Endodermal cell (in vitro differentiated cells): ENCODE measurements at places on chromosomes 1 and 21. TPM values are rescaled to one million over a fixed set of nuclear protein-coding genes. Genes with fewer than 3 reads are reported as not detected.

The FCRLB gene
- total RNA-seq: 0.16 and 0.22 TPM in 2 replicates

DNA sequence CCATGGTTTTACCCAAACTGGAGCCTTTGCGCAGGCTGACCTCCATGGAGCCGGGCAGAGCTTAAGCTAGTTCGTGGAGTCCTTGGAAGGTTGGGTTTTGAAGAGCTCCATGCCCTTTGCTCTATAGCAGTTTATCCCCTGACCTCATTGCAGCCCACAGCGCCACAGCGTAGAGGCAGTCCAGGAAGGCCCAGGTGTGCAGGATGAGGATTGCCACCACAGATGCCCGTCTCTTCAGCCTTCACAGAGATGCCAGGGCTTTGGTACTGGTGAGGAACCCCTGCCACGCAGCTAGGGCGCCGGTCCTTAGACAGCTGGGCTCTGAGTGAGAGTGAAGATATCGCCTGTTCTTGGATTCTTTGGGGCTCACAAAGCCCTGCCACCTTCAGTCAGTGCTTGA lies 138.6 kb downstream of the PEX14 start:
- peak; percentile 20 for DNase-seq

GRCh38 chr1:73326663-73327062 lies 871.3 kb downstream of the LRRIQ3 start:
- no peak for DNase-seq

GRCh38 chr1:119084798-119085197 lies 55.7 kb downstream of the WARS2 start:
- DNase-seq: no peak

GRCh38 chr1:91790392-91790791 lies 95.6 kb downstream of the TGFBR3 start:
- no peak for DNase-seq

DNA sequence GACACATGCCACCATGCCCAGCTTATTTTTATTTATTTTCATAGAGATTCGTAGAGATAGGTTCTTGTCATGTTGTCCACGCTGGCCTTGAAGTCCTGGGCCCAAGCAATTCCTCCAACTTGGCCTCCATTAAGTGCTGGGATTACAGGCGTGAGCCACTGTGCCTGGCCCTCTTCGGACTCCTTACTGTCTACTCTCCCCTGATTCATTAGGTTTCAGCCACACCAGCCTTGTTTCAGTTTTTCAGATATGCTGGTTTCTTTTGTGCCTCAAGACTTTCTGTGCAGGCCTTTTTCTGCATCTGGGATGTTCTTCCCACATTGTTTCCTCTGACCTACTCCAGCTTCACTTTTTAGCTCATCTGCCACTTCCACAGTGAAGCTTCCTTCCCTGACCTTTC lies 85.4 kb downstream of the CACNA1E start:
- DNase-seq: peak; percentile 22

- DNase-seq: no peak
These were observed 230.8 kb upstream of the PKN2 start for GRCh38 chr1:88453295-88453694.
